ENCODE measurements at places on chromosomes 6 and 20. TPM values are rescaled to one million over a fixed set of nuclear protein-coding genes. Genes with fewer than 3 reads are reported as not detected.

Gene C2
- total RNA-seq = 0.42 TPM

Gene TREM2
- total RNA-seq = not detected

Gene LINC00237
- not detected for total RNA-seq

Gene PCSK2
- not detected for total RNA-seq

DNA sequence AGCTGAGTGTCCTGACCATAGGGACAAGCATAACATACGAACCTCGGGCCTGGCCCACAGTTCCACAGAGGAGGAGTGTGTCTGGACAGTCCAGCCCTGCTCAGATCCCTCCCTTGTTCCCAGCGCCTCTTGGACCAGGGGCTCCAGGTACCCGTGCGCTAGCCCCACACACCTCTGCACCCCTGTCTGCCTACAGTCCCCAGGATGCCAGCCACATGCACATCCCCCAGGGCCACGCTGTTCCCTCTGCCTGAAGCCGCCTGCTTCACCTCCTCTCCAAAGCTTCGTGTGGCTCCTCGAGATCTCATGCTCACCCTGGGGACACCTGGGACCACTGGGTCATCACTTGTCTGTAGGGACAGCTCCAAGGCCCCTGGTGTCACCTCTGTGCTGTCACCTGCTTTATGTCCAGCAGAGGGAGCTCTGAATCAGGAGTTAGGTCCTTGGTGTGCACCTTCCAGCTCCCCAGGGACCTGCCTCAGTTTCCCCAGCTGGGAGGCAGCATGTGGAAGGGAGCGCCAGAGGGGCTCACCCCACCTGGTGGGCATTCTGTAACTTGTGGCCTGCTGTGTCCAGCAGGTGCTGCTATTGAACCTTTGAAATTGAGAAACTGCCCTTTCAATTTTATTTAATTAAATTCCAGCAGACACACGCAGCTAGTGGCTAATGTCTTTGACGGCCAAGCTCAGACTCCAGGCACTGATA is 7.3 kb upstream of the YTHDF1 start:
- peak; percentile 38 for DNase-seq

- DNase-seq = peak; percentile 69
Measured at GRCh38 chr6:42901538-42901957, 14.3 kb upstream of the PTCRA start.

- no peak for DNase-seq
Measured at GRCh38 chr20:60053125-60053817, 95.0 kb downstream of the CDH26 start.

DNA sequence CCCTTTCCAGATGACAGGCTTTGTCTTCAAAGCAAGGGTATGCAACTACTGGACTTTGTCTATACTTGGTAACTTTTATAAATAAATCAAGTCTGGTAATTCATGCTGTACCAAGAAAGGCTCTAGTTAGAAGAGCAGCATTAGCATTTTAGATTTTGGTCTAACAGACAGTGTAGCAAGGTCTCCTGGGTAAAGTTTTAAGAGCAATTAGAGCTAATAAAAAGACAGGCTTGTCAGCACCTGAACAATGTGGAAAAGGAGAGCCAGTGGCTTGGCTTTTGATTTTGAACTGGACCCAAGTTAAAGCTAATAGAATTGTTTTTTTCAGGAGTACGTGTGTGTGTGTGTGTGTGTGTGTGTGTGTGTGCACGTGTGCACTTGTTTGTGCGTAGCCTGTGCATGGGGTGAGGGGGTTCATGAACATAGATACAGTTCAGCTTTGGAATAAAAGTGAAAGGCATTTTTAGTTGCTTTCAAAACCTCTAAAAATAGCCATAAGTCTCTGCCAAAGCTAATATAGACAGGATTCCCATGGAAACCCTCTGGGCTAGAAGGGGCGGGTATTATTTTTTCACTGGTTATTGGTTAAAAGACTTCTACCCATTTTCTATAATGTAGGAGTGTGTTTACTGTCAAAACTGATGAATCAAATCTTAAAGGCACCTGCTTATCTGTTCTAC is 138.4 kb downstream of the KCNQ5 start:
- no peak for DNase-seq

DNA sequence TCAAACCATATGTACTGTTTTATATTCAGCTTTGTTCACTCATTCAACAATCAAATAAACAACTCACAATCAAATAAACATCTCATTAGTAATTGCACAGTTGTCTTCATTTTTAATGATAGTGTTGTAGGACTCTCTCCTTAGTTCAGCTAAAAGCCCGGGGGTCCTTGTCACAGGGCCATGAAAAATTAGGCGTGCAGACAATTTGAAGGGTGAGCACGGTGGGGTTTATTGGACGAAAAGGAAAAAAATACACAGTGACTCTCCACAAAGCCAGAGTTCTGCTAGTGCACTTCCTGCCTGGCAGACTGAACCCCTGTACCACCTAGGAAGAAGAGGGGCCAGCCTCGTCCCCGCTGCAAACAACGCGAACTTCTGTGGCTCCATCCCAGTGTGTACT is 257.6 kb upstream of the FLRT3 start:
- no peak for DNase-seq
